Left ventricle myocardium superior (tissue), 1 donor: ENCODE measurements at places on chromosomes 3 and 15.

- DNase-seq: no peak
These were observed 5.7 kb upstream of the EIF4G1 start for GRCh38 chr3:184308744-184309143.

DNA sequence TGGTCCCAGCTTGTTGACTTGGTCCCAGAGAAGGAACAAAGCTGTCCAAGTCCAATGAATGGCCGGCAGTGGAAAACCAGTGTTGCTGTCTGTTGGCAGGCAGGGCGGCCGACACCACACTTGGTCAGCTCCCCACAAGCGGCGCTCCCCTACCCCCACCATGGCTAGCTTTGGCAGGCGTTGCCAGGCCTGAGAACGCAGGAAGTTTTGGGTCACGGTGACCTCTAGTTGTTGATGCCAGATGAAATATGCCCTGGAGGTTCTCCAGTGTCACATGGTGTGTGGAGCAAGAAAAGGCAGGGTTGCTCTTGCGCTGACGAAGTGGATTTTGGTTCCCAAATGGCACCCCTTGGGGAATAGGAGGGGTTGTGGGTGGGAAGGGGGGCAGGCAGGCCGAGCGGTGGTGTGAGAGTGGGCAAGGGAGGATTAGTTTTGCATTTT lies 72.7 kb upstream of the TPRG1 start:
- DNase-seq: peak; percentile 92

GRCh38 chr3:100516232-100516631 lies 23.8 kb downstream of the TMEM45A start:
- no peak for DNase-seq

GRCh38 chr3:67661089-67661488 lies 6.7 kb upstream of the SUCLG2 start:
- no peak for DNase-seq
